Cerebellar nuclear complex (tissue), 1 donor: ENCODE measurements at places on chromosomes 2 and 18.

DNA sequence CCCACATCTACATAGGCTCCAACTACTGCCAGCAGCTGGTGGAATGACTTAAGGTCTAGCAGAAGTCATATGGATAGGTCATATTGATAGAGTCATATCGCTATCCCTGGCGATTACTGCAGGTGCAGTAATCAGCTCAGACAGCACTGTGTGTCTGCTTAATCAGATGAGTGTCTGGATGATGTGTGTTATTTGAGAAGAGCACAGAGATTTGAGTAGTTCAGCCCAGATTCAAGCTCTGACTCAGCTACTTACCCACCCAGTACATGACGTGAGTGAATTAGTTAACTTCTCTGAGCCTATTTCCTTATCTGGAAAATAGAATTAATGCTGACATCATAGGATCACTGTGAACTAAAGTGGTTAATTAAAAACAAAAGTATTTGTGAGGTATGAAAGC, 78.9 kb downstream of the EHD3 start:
- DNase-seq: no peak

- DNase-seq: no peak
These were observed 96.5 kb downstream of the INO80D start for GRCh38 chr2:205989271-205990071.

DNA sequence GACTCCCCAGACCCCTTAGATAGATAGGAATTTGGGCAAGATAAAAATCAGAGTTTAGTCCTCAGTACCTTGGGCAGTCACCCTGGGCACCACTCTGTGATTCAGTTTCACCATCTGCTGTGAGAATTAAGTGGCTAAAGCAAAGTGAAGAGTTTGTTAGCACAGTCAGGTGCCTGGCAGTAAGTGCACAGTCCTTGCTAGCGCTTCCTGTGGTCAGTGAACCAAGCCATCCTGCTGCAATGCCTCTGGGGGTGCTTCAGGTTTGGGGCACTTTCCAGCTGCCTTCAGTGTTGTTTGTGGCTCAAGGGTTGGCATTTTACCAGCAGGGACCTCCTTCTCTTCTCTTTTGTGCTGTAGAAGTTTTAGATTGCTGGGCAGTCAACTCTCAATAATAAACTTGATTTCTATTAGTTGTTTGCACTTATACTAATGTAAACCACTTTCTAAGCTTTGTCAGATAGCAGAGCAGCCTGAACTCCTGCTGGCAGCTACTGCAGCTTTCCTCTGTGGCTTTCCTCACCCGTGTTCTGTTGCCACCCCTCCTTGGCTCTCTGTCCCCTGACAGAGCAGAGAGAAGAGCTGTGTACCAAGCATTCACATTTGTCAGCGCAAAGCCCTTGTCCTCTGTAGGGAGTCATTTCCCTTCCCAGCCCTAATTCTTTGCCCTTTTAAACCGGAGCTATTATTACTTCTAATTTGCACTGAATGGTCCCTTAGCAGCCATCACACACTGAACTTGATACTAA, 48.4 kb upstream of the RMP24 start:
- DNase-seq: no peak

- no peak for DNase-seq
These were observed 66.2 kb downstream of the ACVR2A start for GRCh38 chr2:147910990-147911473.

- DNase-seq: no peak
These were observed 419.0 kb downstream of the FBXO15 start for GRCh38 chr18:73728657-73729056.
